ENCODE measurements at places on chromosomes 11 and 22. TPM values are rescaled to one million over a fixed set of nuclear protein-coding genes. Genes with fewer than 3 reads are reported as not detected.

MN1 gene
- 22.5 TPM for total RNA-seq

CRYBB3 gene
- total RNA-seq: 0.84 TPM

DNA sequence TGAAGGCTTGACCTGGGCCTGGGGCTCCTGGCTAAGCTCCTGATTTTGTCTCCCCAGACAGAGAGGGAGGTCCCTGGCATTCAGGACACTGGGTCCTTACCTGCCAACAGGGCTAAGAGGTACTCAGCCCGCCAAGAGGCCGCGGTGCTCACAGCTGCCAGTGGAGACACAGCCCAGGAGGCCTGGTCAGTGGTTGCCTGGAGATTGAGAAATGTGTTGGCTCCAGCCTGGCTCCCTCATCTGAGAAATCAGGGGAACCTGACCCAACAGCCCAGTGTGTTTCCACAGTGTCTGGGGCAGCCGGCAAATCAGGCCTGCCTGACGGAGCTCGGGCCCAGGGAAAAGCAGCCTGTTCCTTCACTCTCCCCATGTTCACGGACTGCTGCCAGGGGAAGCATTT, 79.4 kb upstream of the NAV2 start:
- H3K36me3 ChIP-seq: no peaks in the 10 kb centered on the region
- H3K27ac ChIP-seq: peak overlapping the region; percentile 23
- H3K27me3 ChIP-seq: no peaks in the 10 kb centered on the region
- peaks cover 7% of the 10 kb centered on the region for H3K4me1 ChIP-seq

DNA sequence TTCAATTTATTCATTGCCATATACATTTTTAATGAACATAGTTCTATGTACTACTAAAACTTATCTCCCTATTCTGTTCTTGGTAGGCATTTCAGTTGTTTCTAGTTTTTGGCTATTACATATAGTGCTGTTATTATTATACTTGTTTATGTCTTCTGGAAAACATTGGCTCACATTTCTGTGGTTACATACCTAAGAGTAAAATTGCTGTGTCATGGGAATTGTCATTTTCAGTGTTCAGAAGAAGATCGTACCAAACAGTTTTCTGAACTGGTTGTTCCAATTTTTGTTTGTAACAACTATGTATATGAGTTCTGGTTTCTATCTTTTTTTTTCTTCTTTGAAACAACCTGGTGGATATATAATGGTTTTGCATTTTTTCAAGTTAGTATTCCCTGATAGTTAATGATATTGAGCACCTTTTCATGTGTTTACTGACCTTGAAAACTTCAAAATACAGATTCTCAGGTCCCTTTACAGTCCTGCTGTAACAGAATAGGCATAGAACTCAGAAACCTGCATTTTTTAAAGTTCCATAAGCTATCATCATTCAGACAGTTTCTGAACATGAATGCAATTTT, 230.7 kb downstream of the JRKL start:
- no peaks in the 10 kb centered on the region for H3K36me3 ChIP-seq
- no peak for DNase-seq
- H3K27ac ChIP-seq: no peak overlapping the region
- no peak overlapping the region for H3K4me3 ChIP-seq
- no peaks in the 10 kb centered on the region for H3K27me3 ChIP-seq

DNA sequence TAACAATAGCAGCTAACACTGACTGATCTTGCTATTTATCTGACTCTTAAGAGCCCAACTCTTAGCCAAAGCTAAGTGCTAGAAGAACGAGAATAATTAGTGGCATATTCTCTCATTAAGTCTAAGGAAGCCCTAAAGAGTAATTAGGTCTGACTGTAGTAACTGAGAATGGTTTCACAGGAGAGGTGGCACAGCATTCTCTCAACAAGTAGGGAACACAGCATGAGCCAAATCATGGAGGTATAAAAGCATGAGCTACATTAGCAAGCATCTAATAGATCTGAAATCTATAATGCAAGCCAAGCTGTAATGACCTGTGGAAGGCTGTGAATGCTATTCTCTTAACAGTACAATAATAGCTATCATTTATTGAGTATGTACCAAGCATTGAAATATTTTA, 230.6 kb downstream of the TTC28 start:
- no peak overlapping the region for H3K27ac ChIP-seq
- H3K4me3 ChIP-seq: no peak overlapping the region
- no peaks in the 10 kb centered on the region for H3K36me3 ChIP-seq
- H3K27me3 ChIP-seq: no peaks in the 10 kb centered on the region
- H3K4me1 ChIP-seq: no peaks in the 10 kb centered on the region

DNA sequence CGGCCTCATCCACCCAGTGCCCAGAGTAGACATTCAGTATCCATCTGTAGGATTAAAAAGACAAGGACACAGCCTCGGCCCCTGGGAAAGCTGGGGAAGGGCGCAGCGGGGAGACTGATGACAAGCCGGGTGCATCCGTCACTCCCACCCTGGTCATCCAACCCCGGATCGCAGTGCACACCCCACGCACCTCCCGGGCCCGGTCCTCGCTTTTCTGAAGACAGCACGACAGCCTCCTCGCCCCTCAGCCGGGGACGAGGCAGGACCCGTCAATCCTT, 1.1 kb downstream of the FCHSD2 start:
- no peaks in the 10 kb centered on the region for H3K36me3 ChIP-seq
- no peaks in the 10 kb centered on the region for H3K4me1 ChIP-seq
- H3K27ac ChIP-seq: no peak overlapping the region
- H3K27me3 ChIP-seq: no peaks in the 10 kb centered on the region
- H3K4me3 ChIP-seq: peak overlapping the region; percentile 85

DNA sequence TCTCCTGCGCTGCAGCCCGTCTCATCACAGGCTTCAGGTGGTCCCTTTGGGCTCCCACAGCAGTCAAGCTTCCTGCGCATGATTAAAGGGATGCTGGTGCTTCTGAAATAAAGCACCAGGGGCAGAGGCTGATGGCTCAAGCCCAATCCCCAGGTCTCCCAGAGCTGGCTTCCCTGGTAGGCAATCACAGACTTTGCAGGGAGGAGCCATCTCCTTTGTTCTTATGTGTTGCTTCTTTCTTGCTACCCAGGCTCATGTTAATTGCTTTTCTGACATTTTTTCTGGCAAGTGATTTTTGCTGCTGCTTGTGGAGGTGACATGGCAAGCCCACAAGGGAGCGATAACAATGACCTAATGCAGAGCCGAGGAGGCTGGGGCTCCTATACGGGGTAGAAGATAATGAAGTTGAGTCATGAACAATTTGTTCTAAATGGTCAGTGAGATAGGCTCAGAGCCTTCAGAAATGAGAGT, 25.2 kb upstream of the PLET1 start:
- H3K27me3 ChIP-seq: no peaks in the 10 kb centered on the region
- no peak overlapping the region for H3K4me3 ChIP-seq
- DNase-seq: no peak

- H3K4me1 ChIP-seq: no peaks in the 10 kb centered on the region
- DNase-seq: no peak
- no peaks in the 10 kb centered on the region for H3K27me3 ChIP-seq
- H3K4me3 ChIP-seq: no peak overlapping the region
- no peak overlapping the region for H3K27ac ChIP-seq
Observed at GRCh38 chr22:50268655-50269113, 1.5 kb downstream of the MAPK11 start.

All from aorta (tissue), 5 donors.